ENCODE measurements at places on chromosomes 2 and 18.

- DNase-seq = no peak
These were observed 355.2 kb downstream of the GALNT13 start for GRCh38 chr2:154226931-154227330.

DNA sequence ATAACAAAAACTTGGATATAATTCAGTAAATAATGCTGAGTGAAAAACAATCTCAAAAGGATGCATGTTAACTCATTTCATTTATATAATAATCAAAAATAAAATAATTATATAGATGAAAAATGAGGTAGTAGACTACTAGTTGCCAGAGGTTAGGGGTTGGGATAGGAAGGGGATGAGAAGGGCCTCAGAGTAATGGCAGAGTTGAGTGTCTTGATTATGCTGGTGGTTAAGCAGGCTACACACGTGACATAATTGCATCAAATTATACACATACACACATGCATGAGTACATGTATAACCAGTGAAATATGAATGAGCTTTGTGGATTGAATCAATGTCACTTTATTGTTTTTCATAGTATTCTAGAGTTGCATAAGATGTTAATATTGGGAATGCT lies 201.0 kb downstream of the RIT2 start:
- DNase-seq = no peak

DNA sequence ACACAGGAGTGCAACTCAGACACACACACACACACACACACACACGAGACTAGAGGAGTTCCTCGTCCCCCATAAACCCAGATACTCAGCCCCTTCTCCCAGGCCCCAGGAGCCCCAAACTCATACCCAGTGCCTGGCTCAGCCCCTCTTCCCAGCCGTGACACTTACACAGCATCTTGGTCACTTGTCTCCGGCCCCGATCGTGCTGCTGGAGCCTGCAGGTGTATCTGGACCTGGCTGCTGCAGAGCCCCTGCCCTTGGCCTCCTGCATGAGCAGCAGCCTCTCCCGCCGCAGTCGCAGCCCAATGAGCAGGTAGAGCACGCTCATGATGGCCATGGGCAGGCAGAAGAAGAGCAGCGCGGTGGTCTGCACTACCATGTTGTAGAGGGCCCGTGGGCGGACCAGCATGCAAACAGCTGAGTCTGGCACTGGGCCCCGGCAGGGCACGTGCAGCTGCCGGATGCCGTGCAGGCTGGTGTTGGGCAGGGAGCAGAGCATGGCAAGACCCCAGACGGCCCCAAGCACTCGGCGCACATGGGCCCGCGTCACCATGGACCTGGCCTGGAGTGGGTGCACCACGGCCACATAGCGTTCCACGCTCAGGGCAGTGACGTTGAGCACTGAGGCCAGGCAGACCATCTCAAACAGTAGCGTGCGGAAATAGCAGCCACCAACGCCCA lies 2.1 kb downstream of the NMUR1 start:
- no peak for DNase-seq

GRCh38 chr2:174593041-174593440 lies 4.6 kb downstream of the WIPF1 start:
- no peak for DNase-seq

GRCh38 chr2:58604096-58604495 lies 363.0 kb upstream of the FANCL start:
- no peak for DNase-seq

GRCh38 chr2:96195410-96196066 lies 13.1 kb downstream of the STARD7 start:
- DNase-seq = no peak

- DNase-seq = peak; percentile 38
These were observed 1.4 kb upstream of the CASP8 start for GRCh38 chr2:201258666-201259615.

DNA sequence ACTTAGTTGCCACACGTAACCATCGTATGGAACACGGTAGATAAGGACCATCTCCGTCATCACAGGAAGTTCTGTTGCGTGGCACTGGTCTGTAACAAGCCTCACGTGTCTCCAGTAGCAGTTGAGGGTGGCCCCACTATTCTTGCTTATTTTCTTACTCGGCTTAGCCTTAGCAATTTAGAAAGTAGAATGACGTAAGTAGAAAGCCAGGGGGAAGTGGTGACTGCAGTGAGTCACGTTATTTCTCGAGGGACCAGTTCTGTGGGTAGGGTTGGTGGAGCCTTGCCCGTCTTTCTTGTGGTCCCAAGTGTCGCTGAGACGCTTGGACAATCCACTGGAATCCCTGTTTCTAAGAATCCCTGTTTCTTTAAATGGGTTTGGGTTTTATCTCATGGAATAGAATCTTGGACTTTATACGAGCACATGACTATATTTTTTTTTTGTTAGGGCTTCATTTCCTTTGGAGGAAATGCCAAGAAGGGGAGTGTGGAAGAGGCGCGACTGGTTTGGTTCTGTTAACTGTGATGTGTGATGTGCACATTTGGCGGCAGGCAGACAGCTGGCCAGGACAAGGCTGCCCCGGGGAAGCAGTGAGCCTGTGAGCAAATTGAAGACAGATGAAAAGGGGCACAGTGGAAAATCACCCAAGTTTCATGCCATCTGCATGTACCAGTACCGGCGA lies 96.2 kb downstream of the CABLES1 start:
- peak; percentile 64 for DNase-seq

- DNase-seq = no peak
These were observed 185.3 kb downstream of the CYP26B1 start for GRCh38 chr2:71962350-71962749.

DNA sequence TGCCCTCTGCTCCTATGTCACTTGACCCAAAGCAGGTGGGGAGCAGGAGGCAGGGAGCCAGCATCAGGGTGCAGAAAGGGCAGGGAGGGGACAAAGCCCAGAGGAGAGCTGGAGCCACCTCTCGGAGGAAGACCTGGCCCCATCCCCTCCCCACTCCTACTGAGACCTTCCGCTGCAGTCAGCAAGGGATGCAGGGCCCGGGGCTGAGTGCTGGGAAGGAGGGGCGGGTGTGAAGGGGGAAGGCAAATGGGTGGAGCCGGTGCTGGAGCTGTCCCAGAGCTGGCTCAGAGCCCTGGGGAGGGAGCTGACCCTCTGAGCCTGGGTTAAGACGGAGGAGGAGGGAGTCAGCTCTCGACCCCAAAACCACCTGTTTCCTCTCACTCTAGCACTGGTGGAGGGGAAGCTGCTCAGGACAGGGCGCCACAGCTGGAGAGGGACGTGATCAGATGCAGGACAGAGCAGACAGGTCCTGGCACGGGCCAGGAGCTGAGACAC lies 33.8 kb downstream of the HS1BP3 start:
- no peak for DNase-seq

GRCh38 chr2:64738026-64738425 lies 84.3 kb upstream of the SERTAD2 start:
- DNase-seq = no peak

DNA sequence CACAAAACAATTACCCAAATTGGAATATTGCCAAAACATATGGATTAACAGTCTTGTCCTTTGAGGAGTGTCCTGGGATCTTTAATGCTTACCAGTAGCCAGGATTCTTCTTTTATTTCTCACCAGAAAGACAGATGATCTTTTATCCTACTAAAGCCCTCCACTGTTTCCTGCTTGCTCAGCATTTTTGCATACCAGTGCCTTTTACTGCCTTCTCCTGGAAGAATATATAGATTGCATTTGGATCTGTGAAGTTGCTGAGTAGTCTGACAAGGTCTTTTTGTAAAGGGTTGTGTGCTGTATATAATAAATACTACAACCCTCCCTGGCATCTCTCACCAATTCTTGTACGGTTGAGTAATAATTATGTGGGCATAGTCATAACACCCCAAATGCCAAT lies 652.2 kb downstream of the LRRTM4 start:
- no peak for DNase-seq

DNA sequence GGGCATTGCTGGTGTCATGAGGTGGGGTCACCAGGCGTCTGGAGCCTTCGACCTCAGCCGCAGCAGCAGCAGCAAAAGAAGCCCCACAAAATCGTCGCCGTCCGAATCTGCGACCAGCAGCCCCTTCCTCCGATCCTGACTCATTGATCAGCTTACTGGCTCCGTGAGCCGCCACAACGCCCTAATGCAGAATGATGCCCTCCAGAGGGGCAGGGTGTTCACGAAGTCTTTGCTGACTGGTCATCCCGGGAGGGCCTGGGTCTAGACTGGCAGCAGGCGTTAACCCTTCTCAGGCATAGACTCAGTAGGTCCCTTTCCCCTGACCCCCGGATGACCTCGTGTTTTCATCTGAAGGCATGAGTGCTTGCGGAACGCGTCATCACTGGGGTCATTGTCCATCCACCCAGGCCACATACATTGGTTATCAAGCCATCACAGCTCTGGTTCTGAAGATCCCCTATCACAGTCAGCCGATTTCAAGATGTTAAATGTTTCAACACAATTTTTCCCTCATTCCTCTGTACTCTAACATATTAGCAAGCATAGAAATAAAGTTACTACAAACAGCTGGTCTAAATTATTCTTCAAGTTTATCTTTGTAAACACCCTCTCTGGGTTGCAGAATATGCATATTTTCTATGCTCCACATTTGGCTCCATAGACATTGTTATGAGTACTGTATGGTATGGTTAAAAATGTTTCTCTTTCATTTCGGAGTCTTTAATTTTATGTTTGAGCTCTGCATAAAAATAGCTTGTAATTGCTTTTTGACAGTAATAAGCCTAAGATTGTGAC lies 83.3 kb upstream of the SALL3 start:
- no peak for DNase-seq

DNA sequence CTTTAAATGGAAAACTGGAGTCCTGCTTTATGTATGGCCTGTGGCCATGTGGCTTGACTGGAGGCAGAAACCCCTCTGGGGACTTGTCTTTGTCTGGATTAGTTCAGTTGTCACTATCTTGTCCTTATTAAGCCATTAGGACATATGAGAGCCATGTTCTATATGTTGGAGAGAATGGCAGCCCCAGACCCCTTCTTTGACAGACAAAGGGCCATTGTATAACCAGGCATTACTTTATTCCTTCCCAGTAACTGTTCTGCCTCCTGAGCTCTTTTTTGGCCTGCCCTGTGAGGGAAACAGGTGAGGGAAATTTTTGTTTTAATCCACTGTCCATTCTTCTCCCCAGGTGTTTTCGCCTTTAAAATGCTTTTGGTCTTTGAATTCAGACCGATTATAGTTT lies 43.3 kb downstream of the FSHR start:
- DNase-seq = no peak

All from OCI-M1 (cell line).